ENCODE measurements at places on chromosomes 11 and 22.

GRCh38 chr11:42620796-42621195 is 691.0 kb upstream of the API5 start:
- no peak for DNase-seq

GRCh38 chr11:69278091-69278867 is 15.7 kb upstream of the MYEOV start:
- no peak for DNase-seq

DNA sequence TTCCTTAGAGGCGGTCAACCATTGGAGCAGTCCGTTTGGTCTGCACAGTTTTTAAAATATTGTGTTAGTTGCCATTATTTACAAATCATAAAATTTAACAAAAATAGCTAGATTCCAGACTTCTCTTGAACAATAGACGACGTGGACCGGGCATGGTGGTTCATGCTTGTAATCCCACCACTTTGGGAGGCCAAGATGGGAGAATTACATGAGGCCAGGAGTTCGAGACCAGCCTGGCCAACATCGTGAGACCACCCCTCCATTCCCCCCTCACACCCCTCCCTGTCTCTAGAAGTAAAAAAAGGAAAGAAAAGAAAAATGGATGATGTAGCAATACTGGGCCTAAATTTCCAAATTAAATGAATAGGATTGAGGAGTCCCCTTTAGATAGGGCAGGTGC is 965 bp downstream of the SLC37A2 start:
- no peak for DNase-seq

GRCh38 chr11:45079943-45080719 is 66.3 kb upstream of the PRDM11 start:
- no peak for DNase-seq

GRCh38 chr11:35389897-35390465 is 29.4 kb downstream of the SLC1A2 start:
- DNase-seq: no peak

DNA sequence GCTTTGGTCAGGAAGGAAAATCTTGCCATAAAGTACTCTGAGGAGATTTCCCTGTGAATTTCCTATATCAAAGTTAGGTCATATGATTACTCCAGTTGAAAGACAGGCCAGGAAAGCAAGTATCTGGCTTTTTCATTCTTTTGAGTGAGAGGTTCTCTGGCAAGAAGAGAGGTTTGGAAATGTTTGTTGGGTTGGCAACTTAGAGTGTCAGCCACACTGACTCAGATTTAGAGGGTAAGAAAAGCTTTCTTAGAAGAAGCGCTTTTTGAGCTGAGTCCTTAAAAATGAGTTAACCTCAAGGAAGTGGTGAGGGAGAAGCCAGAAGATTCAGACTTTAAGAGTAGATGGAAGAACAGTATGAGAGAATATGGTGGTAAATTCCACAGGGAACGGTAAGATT is 86.1 kb upstream of the BDNF start:
- DNase-seq: no peak
